ENCODE measurements at places on chromosomes 12 and 14. TPM values are rescaled to one million over a fixed set of nuclear protein-coding genes. Genes with fewer than 3 reads are reported as not detected.

Gene CLEC4D
- not detected for polyA plus RNA-seq

Gene FAM186B
- 178 TPM for polyA plus RNA-seq

Gene TCTN2
- polyA plus RNA-seq: 22.7 TPM

Gene SPIC
- polyA plus RNA-seq: not detected

Gene MYH7
- 51.3 TPM for polyA plus RNA-seq

Gene TMBIM4
- 462 TPM for polyA plus RNA-seq

Gene EXOC3L4
- polyA plus RNA-seq: 2.4 TPM

Gene SMOC1
- 88.2 TPM for polyA plus RNA-seq

Gene PZP
- 10.7 TPM for polyA plus RNA-seq

Gene NUAK1
- 9.1 TPM for polyA plus RNA-seq

Gene PLEKHG7
- polyA plus RNA-seq: 0.33 TPM

Gene HIGD1C
- polyA plus RNA-seq: 3.4 TPM

Gene ACSM4
- polyA plus RNA-seq: 1.3 TPM

Gene ACOT4
- polyA plus RNA-seq: 3.6 TPM

Gene CLEC14A
- 11.4 TPM for polyA plus RNA-seq

Gene TAS2R7
- polyA plus RNA-seq: not detected

Gene SLC2A14
- 203 TPM for polyA plus RNA-seq

Gene KRT74
- 2.2 TPM for polyA plus RNA-seq

Measured in testis (tissue), 5 donors.